Myocyte (in vitro differentiated cells): ENCODE measurements at places on chromosomes 7 and 10. TPM values are rescaled to one million over a fixed set of nuclear protein-coding genes. Genes with fewer than 3 reads are reported as not detected.

The PI4K2A gene
- 32.2 and 33.7 TPM in 2 replicates for total RNA-seq

The ZNF503 gene
- 4.6 and 9.9 TPM in 2 replicates for total RNA-seq

The ASB10 gene
- 0.99 TPM in 1 of 2 replicates, not detected in the other for total RNA-seq

The PDE6C gene
- total RNA-seq, result not detected in 2 replicates

The OR6B1 gene
- 0.03 TPM in 1 of 2 replicates, not detected in the other for total RNA-seq

The CRYGN gene
- total RNA-seq, result 0.16 TPM in 1 of 2 replicates, not detected in the other

The CYP3A7 gene
- total RNA-seq, result 0.29 and 0.47 TPM in 2 replicates

The FOXI2 gene
- not detected in 2 replicates for total RNA-seq

The OR13A1 gene
- total RNA-seq, result not detected in 2 replicates
